ENCODE measurements at places on chromosomes 3 and 15.

- no peak for DNase-seq
Measured at GRCh38 chr3:142027735-142028134, 121.6 kb downstream of the TFDP2 start.

- DNase-seq, result no peak
Measured at GRCh38 chr3:168495270-168495669, 399.5 kb upstream of the GOLIM4 start.

- no peak for DNase-seq
Measured at GRCh38 chr3:101123081-101123480, 129.9 kb upstream of the ABI3BP start.

DNA sequence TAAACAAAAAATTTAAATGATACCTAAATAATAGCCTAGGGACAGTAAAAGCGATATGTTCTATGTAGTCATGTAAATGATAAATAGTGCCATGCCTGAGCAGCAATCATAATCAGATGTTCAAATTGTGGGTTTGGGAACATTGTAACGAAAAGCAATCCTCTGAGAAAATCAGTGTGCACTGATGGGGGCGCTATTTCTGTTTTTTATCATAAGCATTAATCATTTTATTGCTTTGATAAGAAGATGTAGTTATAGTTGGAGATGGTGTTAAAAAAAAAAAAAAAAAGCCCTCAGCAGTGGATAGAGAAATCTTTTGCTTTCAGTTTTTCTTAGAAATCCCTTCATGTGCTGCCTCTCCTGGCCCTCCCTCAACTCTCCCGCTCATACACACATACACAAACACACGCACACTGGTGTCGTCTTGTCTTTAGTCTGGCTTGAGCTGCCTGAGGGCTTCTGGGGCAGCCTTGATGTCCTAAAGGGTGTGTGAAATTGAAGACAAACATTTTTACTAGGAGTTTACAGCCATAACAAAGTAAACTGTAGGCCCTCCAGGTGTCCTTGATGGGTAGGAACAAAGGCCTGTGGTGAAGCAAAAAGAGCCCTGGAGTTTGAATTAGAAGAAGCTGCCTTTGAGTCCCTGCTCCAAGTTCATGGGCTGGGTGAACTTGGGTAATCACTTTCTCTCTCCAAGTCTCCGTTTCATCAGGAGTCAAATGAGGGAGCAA lies 428.1 kb downstream of the SOX2 start:
- no peak for DNase-seq

DNA sequence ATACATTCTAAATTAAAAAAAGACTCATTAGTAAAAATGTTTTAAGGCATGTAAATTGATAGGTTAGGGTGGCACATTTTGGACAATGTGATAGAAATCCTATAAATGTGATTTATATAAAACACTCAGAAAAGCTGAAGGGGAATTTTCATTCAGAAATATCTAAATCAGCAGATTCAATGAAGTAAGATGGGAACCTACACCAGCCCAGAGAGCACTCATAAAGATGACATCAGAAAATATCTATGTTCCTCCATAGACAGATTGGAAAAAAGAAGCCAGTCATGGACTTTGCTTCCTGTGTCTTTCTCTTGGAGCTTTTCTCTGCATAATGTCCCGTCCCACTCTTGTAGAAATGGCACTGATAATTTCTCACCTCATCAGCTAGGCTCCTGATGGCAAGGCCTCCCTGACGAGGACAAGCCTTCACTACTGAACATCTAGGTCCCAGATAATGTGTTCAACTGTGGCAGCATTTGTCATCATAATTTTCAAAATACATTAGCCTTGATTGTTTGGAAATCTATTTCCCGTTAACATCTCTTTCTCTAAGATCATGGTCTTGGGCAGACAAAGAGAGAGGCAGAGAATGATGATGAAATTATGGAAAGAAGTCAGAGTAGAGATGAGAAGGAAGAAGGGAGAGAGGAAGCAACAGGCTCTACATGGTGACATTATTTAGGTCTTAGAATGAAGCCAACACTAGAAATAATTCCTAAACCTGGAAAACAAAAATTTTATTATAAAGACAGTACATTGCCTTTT lies 354.4 kb downstream of the NTRK3 start:
- no peak for DNase-seq

DNA sequence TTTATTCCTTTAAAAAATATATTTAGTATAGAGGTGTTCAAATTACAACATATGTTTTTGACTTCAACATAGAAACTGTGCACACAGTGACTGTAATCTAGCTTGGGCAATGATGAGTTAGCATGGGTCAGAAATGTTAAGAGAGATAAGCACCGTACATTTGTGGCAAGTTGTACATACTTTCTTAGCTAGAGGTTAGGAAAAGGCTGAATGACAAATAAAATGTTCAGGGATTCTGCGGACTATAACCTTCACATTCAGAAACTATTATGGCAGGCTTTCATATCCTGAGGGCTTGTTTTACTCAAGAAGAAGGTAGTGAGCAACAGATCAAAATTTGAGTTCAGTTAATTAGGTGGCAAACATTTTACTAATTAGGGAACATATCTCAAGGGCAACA lies 379.7 kb upstream of the EPHA6 start:
- DNase-seq, result no peak

DNA sequence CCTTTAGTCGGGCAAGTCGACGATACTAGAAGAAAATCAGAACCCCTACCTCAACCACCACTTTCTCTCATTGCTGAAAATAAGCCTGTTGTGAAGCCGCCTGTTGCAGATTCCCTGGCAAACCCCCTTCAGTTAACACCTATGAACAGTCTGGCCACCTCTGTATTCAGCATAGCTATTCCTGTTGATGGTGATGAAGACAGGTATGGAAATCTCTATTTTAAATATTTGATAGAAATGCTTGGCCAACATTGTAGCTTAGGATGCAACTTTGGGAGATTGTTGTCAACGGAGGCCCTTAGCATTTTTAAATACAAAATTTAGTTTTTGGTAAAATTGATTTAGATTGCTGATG lies 3.0 kb downstream of the TSC22D2 start:
- DNase-seq, result no peak

GRCh38 chr3:160376681-160377080 lies 22.3 kb downstream of the IFT80 start:
- no peak for DNase-seq

All from cortex of kidney (tissue), 1 donor.